ENCODE measurements at places on chromosomes 5 and 9.

DNA sequence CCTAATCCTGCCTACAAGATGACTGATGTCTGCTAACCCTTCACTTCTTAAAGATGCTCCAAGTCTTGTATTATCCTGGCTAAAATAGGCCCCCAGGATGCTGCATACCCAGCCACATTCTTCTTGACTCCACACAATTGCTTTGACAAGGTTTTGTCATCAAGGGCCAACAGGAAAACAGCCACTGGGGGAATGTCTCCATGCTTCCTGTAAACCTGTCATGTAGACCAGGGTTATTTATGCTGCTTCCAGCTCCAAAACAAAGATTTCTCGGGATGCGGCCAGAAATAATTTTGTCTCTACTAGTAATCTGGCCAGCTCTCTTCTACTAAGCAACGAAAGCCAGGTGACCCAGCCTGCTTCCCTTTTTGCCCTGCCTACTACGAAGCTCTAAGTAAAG is 53.8 kb downstream of the SHB start:
- no peak for DNase-seq

DNA sequence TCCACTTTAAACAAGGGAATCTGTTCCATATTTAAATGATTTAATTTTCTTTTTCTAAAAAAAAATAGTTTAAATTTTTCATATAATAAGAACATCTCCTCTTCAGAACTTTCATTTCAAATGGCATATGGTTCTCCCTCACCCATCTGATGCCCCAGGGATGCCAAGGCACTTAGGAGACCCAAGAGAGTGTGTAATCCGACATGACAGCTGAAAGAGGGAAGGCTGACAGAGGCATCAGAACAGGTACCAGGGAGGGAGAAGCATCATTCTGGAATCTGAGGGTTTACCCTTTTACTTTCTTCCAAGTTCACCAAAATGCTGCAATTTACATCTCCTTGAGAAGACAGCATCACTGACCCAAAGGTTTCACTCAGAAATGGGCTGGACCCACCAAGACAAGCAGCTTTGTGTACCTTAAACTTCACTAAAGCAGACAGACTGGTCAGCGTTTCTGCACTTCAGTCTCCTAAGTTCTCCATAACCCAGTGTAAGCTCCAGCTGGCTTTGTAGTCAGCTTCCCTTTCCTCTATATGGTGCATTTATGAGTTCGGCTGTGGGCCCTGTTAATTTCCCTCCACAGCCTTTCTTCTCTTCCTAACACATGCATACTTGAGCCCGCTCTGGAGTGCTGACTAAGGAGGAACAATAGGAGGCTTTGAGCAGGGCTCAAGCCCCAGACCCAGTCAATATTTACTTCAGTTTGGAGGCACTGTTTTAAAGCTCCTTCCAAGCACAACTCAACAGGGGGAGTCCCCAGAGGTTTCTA is 17.7 kb downstream of the EFNA5 start:
- no peak for DNase-seq

DNA sequence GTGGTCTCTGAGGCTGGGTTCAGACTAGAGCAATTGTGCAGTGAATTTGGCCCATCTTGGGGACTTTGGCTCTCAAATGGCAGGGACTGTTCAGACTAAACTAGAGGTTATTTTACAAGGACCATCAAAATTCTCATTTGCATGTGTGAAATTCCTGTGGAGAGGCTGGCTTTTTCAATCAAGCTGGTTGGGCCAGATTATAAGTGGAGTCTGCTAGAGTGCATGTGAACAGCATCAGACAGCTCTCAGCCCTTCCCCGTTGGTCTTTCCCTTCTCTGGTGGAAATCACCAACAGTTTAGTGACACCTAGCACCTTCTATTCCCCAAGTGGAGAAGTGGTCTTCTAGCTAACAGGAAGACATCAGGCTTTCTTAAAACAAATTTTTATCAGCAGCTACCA is 301.3 kb downstream of the CWC27 start:
- no peak for DNase-seq

GRCh38 chr9:34642679-34643078 is 3.8 kb upstream of the GALT start:
- DNase-seq: no peak

- DNase-seq: no peak
These were observed 57.7 kb downstream of the RETREG1 start for GRCh38 chr5:16558984-16559629.

DNA sequence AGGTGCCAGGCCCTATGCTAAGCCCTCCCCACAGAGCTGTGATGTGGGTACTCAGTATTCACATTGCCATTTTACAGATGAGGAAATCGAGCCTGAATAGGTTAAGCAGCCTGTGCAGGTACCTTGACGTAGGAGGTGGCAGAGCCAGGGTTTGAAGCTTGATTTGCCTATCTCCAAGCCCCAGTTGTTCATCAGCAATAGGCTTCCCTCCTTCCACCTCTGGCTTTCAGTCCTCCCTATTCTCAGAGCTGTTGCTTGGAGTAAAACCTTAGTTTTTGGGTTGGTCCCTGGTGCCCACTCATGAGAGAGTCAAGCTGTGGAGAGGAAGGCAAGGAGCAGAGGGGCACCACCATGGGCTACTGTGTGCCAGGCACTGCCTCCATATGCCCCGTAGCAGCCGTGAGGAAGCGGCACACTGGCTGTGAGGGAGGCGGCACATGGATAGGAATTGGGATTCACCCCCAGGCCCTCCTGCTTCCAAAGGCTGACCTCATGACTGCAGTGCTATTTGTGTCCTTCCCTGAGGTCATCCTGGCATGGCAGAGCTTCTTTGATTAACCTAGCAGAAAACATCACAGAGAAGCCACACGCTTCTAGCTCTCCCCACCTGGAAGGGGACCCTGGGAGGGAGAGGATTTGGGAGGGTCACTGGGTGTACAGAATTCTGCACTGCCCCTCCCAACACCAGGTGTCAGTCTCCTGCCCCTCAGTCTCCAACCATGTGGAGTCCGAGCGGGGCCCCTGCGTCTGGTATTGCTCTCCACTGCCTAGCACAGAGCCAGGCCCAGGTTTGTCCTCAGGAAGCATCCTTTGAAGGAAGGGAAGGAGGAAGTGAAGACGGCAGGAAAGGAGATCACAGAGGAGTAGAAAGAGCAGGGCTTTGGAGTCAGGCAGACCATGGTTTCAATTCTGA is 109.8 kb downstream of the RGS3 start:
- peak; percentile 34 for DNase-seq

- no peak for DNase-seq
These were observed 75.4 kb upstream of the ANKH start for GRCh38 chr5:14946815-14947620.

- DNase-seq: no peak
These were observed 126.0 kb downstream of the MLLT3 start for GRCh38 chr9:20496328-20496727.

DNA sequence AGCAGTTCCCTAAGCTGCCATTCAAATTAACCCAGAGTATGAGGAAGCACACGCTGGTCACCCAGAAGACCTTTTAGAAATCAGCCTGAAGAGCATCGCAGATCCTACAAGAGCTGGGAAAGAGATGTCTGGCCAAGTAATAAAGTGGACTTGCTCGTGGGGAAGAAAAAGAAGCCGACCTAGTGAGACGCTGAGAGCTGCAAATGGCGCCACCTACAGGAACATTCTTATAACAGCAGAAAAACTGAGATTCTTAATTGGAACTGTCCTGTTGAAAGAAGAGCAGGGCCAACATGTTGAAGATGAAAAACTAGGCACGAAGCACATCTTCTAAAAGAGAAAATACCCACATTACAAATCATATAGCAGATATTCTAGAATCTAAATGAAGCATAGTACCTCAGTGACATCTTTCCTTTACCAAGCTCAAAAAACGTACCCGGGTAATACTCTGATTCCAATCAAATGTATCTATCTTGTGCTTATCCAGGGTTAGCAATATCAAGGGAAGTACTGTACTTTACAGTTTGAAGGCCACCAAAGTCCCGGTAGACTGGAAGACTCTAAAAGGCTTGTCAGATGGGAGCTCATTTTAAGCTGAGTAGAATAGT is 3.9 kb upstream of the GNAQ start:
- DNase-seq: peak; percentile 83

DNA sequence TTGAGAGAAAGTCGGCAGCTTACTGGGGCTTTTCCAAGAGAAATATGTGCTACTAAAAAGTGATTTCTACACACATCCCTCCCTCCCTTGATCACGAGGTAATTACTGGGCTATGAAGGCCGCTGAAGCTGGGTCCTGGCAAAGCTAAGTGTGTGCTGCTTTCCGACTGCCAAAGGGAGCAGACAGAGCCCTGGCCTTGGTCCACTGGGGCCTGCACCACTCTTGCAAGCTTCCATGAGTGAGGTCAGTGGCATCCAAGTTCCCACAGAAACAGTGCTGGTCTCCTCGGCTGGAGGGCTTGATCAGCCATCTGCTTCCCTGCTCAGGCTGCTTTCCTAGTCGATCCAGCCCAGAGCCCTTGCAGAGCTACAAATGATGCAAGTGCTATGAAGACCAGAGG is 154.8 kb upstream of the LHFPL2 start:
- peak; percentile 95 for DNase-seq

DNA sequence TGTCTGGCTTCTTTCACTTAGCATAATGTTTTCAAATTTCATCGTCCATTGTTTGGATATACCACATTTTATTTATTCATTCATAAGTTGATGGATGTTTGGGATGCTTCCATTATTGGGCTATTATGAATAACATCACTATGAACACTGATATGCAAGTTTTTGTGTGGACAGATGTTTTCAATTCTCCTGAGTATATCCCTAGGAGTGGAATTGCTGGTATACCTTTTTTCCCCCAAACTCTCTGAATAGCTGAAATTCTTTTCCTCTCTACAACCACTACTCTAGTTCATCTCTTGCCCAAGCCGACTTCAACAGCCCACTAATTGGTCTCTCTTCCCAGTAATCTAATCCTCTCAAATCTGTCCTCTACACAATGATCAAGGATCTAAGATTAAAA is 4.7 kb upstream of the ZFR start:
- DNase-seq: no peak

DNA sequence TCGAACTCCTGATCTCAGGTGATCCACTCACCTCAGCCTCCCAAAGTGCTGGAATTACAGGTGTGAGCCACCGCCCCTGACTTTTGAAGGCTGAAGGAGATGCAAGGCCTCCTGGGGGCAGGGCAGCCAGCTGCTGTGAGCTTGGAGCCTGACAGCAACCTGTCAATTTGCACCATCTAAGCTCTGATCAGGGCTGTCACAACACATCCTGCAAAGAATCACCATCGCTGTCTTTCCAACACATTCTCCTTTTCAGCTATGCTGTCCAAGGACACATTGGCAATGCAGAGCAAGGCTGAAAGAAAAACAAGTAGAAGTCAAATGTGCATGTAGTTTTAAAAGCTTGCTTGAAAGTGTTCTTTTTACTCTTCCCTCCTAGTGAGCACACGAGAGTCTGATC is 54.6 kb downstream of the GNA14 start:
- DNase-seq: no peak

- DNase-seq: no peak
These were observed 141.3 kb upstream of the NFIB start for GRCh38 chr9:14455243-14455642.

GRCh38 chr5:177353093-177353492 is 1.6 kb upstream of the LMAN2 start:
- DNase-seq: no peak

GRCh38 chr5:99032234-99033013 is 103.6 kb upstream of the CHD1 start:
- DNase-seq: no peak
